Stimulated activated CD4-positive, alpha-beta T cell treated with anti-CD3 and anti-CD28 coated beads, Interleukin-1b, Interleukin-23, amount 100 ng/mL, for 1 hour (primary cell): ENCODE measurements at places on chromosomes 3 and 15.

- DNase-seq = no peak
Measured at GRCh38 chr15:91839867-91840266, 13.6 kb upstream of the SLCO3A1 start.

DNA sequence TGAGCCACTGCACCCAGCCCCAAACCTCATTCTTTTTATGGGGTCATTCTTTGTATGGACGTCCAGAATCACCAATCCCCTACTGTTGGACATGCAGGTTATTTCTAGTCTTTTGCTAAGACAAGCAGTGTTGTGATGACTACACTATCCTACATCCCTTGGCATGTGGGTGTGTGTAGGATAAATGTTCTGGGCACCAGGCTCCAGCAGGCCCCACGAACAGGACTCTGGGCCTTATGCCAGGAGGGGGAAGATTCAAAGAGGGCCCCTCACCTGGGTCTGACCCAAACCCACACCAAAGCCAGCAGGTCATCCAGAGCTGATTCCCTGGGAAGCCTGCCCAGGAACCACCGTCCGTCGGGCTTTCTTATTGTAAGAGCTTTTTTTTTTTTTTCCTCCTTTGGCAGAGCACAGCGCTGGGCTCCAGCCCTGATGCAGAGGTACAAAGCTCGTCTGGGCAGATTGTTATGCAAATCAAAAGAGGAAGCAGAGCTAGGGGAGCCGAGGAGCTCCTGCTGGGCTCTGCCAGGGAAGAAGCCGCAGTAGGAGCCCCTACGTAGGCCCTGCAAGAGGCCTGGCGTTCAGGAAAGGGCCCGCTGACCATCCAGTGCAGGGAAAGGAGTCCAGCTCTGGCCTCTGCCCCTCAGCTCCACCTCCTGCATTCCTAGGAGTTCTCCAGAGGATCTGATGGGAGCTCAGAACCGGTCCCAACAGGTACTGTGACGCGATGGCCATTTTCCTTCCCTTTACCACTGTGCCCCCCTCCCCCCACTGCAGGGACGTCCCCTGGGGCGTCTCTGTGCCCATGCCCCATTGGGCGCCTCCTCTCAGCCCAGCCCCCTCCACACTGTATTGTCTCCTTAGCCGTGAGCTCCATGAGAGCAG, 29.0 kb upstream of the FURIN start:
- no peak for DNase-seq

- no peak for DNase-seq
Measured at GRCh38 chr3:25378786-25379311, 49.2 kb upstream of the RARB start.

DNA sequence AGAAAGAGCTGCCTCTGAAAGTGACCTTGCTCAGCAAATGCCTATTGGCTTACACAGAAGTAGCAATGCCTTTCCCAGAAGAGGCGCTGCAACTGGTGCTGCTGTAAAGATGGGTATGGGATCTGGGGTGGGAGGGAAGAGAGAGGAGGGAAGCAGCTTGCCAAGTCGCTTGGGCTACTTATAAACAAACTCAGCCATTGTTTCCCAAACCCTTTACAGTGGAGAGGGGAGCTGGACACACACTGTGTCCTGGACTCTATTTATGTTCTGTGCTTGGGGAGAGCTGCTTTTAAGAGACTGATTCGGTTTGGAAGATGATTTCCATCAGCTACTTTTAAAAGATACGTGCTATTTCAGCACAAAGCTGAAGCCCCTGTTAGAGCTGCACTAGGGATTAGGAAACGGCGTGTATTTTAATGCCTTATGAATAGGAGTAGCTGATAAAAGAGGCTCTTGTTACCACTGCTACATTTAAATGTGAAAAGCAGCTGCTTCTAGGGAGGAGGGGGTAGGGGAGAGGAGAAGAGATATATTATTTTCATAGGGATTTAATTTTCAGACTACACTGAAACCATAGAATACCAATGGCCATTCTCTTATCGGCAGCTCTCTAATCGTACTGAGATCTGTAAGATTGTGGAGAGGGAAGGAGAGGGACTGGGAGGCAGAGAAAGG, 440.6 kb downstream of the MCTP2 start:
- DNase-seq = no peak

- no peak for DNase-seq
Measured at GRCh38 chr3:148950806-148951205, 40.5 kb upstream of the GYG1 start.

DNA sequence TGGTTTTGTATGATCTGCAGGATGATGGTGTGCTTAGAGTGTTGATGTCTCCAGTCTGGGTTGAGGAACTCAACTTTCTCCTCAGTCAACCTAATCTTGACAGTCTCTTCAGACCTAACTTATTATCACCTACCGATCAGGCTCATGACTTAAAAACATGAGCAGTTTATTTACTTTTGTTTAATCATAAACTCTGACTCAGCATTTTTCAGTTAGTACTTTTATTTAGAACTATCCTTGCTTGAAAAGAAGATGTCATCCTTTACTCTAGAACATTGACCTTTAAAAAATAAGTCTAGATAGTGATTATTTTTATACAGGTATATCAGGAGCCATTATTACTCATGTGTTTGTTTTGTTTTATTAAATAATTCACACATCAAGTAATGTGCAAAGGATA, 414.8 kb downstream of the AGBL1 start:
- no peak for DNase-seq

DNA sequence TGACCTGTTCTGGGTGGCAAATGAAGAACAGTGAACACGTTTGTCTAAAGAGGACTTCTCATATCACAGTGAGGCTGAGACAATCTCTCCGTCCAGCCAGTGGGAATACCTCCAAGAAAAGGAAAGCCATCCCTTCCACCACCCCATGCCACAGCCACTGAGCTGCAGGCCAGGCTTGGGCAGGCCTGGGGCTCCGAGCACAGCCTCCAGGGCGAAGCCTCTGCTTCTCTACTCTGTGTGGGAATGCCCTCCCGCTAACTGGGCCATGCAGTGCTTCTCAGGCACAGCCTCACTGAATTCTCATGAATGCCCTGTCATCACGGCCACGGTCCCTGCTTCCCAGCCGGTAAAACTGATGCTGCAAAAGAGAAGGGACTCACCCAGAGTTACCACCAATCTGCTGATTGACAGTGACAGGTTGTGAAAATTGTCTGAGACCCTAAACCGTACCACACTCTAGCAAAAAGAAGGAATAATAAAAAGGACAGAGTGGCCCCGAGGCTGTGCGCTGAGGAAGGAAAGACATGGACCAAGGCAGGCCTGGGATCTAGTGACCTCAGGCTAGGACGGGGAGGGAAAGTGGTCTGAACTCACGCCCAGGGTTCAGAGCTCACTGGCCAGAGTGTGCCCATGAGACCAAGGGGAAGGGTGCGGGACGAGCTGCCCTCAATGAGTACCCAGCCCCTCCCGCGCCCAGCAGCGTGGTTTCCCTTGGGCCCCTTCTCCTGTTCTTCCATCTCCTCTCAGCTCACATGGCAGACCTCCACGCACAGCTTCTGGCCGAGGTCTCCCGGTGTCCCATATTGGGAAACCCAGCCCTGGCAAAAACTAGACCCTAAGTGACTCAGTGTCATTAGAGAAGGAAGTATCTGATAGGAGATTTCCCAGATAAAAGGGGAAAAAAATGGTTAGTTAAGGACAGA, 52.8 kb downstream of the DHX30 start:
- no peak for DNase-seq

- no peak for DNase-seq
Measured at GRCh38 chr15:78682693-78683410, 41.8 kb upstream of the CHRNB4 start.

GRCh38 chr3:165156757-165157420, 39.3 kb downstream of the SLITRK3 start:
- no peak for DNase-seq

- DNase-seq = no peak
Measured at GRCh38 chr3:1191026-1191425, 98.2 kb downstream of the CNTN6 start.

GRCh38 chr3:129602309-129602708, 4.2 kb downstream of the PLXND1 start:
- DNase-seq = no peak

GRCh38 chr3:164360738-164361406, 717.4 kb downstream of the SI start:
- no peak for DNase-seq

DNA sequence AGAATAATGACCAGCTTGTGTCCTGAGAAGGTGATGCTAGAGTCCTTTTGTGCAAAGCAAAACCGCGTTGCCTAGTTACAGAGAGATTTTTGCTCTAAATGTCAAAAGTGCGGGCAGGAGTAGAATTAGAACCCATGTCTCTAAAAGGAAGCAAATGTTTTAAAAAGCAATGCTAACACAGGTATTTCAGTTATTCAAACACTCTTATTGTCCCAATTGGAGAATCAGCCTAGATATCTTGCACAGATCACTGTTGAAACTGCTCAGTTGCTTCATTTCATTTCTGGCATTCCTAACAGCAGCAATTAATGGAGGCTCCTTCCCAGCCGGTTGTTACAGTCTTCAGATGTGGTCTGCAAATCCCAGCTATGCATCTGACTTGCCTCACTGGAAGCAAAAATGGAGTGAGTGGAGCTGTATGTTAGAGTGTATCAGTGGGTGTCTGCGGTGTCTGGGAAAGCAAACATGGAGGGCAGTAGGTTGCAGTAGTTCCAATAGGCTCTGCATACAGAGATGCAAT, 55.6 kb upstream of the SEMA6D start:
- DNase-seq = no peak

DNA sequence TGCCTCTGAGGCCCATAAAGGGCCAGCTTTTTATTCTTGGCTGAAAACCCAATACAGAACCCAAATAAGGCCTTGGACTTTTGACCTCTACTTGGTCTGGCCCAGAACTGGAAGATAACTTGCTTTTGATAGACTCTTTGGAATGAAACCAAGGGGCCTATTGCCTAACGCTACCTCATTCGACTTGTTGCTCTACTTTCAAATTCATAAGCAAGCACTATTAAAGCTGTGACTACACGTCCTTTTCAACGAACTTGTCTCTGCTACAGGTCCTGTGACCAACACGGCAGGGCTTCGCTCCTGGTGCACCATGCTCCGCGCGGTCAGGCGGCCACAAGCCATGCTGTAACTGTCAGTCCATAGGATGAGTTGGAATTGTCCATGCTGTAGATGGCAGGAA, 385.4 kb downstream of the MFSD1 start:
- DNase-seq = no peak

DNA sequence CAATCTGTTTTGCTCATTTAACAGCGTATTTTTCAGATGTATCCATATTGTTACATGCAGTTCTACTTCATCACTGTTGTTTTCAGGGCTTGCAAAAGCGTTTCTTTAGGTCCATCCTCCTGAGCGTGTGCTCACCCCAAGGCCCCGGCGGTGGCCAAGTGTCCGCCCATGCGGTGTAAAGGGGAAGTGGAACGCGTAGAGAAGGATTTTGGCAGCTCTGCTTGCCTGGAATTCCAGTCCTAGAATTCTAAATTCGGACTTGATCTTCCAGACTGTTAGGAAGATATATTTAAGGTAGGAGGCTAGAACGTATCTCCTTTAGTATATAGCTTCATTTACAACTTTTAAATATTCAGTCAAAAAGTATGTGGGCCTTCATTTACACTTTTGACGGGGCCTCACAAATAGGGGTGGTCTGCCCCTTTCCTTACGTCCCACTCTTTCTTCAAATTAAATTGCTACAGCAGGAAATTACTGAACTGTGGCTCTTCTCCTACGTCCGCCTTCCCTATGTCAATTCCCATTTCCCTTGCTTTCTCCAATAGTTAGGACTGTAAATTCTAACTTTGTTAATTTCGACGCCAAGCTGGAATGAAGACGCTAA, 609 bp upstream of the TBC1D23 start:
- DNase-seq = no peak

DNA sequence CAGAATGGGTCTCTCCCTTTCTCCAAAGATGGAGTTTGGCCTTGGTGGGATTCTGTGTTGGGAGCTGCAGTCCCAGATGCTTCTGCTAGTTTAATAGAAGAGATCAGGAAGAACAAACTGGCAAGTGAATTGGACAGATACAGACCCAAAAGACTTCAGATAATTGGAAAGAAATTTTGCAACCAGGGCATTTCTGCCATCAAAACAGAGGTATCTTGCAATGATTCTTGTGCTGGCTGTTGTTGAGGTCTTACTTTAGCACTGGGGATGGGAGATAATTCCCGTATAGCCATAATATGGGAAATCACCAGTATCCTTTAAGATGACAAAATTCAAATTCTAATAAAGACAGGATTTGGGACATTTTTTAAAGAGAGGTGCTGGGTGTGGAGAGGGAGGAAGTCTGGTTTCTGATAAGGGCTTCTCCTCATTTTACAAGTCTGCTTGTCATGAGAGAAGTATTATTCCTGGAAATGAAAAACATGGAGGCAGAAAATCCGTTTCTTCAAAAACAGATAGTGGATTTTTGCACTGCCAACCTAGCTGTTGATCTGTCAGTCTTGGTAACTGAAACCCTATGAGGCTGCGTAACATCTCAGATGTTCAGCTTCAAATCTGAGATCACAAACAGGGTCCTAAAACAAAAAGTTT, 40.1 kb downstream of the FNDC3B start:
- DNase-seq = no peak

- no peak for DNase-seq
Measured at GRCh38 chr15:74032606-74033561, 38.4 kb downstream of the PML start.

DNA sequence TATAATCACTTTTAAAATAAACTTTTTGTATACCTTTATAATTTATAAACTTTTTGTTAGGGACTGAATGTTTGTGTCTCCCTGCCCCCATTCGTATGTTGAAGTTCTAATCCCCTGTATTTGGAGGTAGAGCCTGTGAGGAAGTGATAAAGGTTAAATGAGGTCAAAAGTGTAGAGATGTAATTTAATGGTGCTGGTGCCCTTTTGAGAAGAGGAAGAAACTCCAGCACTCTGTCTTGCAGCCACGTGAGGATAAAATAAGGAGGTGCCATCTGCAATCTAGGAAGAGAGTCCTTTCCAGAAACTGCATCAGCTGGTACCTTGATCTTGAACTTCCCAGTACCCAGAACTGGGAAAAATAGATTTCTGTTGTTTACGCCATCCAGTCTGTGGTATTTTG, 106.1 kb upstream of the RGMA start:
- no peak for DNase-seq

DNA sequence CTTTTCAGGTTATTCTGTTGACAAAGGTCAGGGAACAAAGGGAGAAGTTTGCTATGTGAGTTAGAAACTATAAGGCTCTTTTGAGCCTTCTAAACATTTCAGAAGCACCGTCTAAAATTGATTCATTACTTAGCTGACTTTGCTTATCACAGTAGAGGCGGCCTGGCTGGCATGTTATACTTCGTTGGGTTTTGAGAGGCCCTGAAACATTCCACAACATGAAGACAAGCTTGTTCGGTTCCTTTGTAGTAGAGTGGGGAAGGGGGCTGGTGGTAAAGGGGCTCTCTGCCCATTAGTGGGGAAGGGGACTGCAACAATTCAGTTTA, 23.6 kb downstream of the ZBTB38 start:
- no peak for DNase-seq
